ENCODE measurements at places on chromosomes 1 and 21. TPM values are rescaled to one million over a fixed set of nuclear protein-coding genes. Genes with fewer than 3 reads are reported as not detected.

Gene CR1L
- not detected for total RNA-seq

Gene CRYZ
- total RNA-seq, result 44.6 TPM

Gene TMEM61
- total RNA-seq, result 3.0 TPM

Gene ATP6V1G3
- total RNA-seq, result not detected

Gene MROH7
- total RNA-seq, result 4.8 TPM

DNA sequence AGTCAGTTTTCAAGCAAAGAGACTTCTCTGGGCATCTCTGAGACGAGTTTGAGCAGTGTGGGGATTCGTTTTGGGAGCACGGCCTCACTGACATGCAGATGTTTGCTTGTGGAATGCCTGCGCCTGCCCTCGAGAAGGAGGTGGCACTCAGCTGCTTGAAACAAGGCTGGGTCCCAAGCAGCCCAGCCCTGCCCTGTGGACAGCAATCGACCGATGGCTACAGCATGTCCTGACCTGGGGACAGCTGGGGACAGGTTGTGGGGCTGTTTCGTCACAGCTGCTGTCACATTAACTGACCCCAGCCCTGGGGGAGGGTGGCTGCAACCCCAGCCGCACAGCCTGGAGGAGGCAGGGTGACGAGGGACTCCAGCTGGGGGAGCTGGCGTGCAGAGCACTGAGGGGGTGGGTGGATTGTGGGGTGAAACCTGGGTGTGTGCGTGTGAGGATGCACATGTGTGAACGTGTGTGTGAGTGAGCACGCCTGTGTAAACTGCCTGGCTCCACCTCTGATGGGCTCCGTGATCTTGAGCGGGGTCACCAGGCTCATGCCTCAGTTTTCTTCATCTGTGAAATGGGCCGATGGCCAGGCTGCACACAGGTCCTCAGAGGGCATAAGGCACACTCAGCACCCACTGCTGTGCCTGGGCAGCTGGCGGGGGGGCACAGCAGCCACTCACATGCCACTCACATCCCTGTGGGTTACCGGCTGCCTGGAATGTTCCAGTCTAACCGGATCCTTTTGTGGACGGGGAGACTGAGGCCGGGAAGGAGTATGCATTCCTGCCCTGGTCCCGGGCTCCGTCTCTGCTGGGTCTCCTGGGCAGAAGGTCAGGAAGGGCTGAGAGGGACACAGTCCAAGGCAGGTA is 49.3 kb downstream of the COL18A1 start:
- peak; percentile 69 for DNase-seq

- DNase-seq, result no peak
Measured at GRCh38 chr1:168112673-168113305, 23.9 kb downstream of the GPR161 start.

- no peak for DNase-seq
Measured at GRCh38 chr21:39961251-39961650, 94.0 kb downstream of the PCP4 start.

DNA sequence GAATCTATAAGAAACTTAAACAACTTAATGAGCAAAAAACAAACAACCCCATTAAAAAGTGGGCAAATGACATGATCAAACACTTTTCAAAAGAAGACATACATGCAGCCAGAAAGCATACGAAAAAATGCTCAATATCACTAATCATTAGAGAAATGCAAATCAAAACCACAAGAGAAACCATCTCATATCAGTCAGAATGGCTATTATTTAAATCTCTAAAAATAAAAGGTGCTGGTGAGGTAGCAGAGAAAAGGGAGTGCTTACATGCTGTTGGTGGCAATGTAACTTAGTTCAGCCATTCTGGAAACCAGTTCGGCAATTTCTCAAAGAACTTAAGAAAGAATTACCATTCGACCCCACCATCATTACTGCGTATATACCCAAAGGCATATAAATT is 147.7 kb downstream of the FAF1 start:
- DNase-seq, result no peak

DNA sequence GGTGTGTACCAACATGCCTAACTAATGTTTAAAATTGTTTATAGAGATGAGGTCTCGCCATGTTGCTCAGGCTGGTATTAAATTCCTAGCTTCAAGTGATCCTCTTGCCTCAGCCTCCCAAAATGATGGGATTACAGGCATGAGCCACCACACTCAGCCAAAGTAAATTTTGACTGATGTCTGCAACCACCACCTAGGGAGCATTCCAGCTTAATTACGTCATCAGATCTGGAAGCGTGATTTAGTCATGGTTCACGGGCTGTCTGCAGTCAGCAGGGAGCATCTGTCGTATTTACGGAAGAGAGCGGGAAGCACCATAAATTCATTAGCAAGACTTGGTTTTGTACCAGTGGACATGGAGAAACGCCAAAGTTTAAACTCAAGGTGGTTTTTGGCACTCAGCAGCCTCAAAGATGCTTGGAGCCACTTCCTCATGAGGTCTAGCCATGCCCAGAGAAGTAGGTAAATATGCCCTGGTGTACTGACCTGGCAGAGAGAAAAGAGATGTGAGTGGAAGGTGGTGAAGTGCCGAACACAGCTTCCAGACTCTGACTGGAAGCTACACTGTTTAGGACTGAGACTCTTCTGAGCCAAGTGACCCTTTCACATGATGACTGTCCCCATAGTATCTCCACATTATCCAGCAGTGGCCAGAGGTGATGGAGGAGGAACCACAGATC is 60.8 kb upstream of the SLC35F3 start:
- DNase-seq, result no peak

GRCh38 chr1:186943891-186944686 is 115.3 kb downstream of the PLA2G4A start:
- DNase-seq, result no peak

DNA sequence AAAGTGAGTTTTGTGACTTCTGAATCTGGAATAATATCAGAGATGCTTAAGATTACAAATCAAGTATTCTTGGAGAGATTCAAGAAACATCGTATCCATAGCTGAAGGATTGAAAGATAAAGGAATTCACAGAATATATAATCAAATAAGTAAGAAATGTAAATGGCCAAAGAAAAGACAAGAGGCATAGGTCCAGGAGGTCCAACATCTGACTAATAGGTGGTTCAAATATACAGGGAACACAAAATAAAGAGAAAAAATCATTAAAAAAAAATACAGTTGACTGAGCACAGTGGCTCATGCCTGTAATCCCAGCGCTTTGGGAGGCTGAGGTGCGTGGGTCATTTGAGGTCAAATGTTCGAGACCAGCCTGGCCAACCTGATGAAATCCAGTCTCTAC is 6.6 kb upstream of the MIS18A start:
- no peak for DNase-seq

DNA sequence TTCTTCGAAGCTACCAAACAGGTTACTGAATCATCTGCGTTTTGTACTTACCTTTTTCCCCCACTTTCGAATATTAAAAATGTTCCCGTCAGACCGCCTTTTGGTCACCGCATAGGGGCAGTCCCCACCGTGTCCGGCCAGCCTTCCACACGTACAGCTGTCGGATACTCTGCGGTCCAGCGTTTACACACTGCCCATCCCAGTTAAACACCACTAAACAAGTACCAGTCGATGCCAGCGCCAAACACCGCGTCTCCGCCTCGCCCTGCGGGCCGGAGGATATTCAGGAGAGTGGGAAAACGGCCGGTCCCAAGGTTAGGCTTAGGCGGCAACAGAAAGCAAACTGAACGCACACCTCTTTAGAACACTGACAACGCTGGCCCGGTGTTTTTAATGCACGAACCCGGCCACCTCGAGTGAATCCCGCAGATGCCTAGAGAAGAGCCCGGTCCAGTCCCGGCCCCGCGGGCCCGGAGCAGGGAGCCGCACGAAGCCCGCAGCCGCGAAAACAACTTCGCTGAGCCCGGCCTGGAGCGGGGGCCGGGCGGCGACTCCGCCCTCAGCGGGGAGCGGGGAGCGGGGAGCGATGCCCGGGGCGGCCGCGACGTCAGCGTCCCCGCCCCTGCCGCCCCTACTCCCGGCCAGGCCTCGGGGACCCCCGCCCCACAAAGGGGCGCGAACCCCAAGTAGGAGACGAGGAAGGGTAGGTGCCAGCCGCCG is 730 bp upstream of the PHF13 start:
- peak; percentile 85 for DNase-seq

DNA sequence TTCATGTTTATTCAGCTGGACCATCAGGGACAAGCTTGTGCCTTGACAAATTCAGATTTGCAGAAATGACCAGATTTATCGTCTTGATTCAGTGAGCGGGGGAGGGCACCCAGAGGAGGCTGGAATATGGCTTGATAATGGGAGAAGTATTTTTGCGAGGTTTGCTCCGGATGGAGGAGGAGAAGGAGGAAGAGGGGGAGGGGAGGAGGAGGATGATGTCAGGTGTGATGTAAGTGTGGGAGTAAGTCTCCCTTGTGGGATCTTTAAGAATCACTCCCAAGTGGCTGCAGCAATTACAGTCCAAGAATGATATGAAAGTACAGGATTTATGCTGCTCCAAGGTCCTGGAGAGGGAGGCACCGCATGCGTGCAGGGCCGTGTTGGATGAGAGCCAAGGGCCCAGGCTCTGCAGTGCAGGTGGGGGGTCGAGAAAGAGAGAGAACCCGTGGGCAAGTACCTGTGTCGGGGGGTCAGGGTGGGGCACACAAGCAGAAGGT is 5.6 kb upstream of the ZNF496 start:
- DNase-seq, result no peak

GRCh38 chr1:89489047-89489729 is 35.4 kb upstream of the LRRC8B start:
- DNase-seq, result no peak

DNA sequence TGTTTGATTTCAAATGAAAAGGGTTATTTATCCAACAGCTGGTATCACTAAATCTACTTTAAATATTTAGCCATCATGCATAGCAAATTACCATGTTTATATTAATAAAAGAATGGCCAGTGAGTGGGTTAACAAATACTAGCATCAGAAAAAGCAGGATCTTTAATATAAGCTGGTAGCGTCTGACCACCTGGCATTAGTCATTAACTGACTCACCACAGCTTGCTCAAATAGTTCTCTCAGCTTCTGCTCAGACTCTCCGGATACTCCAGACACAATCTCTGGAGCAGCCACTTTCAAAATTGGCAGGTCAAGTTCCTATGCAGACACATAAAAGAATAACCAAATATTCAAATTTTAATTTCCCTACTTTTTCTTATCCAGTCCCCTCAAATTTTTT is 29.6 kb downstream of the NVL start:
- no peak for DNase-seq

- DNase-seq, result no peak
Measured at GRCh38 chr21:38888991-38889561, 83.3 kb downstream of the ETS2 start.

DNA sequence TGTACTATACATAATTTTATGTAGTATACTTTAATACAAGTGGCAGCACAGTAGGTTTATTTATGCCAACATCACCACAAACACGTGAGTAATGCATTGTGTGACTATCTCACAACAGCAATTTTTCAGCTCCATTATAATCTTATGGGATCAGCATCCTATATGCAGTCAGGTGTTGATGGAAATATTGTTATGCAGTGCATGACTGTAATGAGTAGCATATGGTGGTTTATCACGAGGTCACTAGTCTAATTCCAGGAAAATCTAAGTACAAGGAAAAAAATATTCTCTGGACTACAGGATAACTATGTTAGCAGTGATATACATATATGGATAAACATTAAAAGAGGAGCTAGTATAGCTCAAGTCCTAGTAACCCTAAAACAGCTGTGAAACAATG is 69.0 kb downstream of the ATP1B1 start:
- DNase-seq, result no peak
